ENCODE measurements at places on chromosomes 5 and 9.

GRCh38 chr5:151897896-151898295, 26.8 kb downstream of the GLRA1 start:
- no peak for DNase-seq

DNA sequence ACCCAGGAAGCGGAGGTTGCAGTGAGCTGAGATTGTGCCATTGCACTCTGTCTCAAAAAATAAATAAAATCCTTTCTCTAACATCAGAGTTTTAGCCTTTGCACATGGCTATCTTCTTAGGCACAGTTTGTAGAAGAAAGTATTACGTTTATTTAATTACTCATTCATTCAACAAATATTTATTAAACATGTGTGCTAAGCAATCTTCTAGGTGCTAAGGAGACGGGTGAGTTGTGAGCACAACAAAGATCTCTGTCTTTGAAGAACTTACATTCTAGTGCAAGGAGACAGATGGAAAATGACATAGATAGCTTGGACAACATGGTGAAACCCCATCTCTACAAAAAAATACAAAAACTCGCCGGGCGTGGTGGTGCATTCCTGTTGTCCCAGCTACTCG, 122.3 kb upstream of the MYO10 start:
- no peak for DNase-seq

- no peak for DNase-seq
These were observed 935.8 kb upstream of the EDIL3 start for GRCh38 chr5:85320495-85320894.

DNA sequence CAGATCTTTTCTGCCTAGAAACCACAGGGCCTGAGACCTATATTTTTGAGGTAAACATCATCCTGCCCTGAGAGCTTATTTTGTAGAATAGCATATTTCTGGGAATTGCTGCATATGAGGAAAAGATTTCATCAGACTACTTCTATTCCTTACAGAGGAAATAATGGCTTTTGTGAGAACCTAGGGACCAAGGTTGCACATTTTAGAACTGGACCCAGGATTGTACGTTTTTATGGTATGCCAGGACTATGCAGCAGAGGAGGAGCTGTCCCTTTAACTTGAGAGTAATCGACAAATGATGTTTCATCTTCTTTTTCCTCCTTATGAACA, 2.2 kb upstream of the ALDH1A1 start:
- no peak for DNase-seq

GRCh38 chr5:90802474-90803317, 244.1 kb downstream of the ADGRV1 start:
- DNase-seq: peak; percentile 50

GRCh38 chr5:88923623-88924329, 40.8 kb upstream of the MEF2C start:
- no peak for DNase-seq

DNA sequence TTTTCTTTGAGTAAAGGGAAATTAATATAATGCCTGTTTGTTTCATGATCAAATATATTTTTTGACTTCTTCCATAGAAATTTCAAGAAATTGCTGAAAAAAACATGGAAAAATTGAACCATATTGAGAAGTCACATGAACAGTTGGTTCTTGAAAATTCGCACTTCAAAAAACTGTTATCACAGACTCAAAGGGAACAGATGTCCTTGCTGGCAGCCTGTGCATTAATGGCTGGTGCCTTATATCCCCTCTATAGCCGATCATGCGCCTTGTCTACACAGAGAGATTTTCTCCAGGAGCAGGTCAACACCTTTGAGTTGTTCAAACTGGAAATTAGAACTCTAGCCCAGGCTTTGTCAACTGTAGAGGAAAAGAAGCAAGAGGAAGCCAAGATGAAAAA, 191.4 kb downstream of the CCDC171 start:
- no peak for DNase-seq

GRCh38 chr5:128493657-128494329, 44.3 kb downstream of the FBN2 start:
- DNase-seq: no peak

GRCh38 chr9:134384811-134385479, 58.7 kb downstream of the RXRA start:
- no peak for DNase-seq

DNA sequence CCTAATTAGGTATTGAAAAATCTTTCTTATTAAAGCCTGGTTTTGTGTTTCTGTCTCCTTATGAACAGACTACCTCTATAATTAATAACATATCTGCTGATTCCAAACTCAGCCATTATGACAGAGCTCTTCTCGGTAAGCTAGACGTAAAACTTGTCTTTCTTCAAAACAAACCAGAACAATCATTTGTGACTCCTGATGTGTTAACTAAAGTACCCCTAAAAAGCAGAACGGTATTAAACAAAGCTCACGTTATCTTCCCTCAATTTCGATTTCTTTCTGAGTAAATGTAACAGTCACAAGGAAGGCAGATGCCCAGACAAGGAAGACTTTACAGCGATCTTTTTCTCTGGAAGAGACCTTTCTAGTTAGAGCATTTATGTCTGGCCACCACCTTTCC, 1.8 kb downstream of the SEMA5A start:
- DNase-seq: no peak

DNA sequence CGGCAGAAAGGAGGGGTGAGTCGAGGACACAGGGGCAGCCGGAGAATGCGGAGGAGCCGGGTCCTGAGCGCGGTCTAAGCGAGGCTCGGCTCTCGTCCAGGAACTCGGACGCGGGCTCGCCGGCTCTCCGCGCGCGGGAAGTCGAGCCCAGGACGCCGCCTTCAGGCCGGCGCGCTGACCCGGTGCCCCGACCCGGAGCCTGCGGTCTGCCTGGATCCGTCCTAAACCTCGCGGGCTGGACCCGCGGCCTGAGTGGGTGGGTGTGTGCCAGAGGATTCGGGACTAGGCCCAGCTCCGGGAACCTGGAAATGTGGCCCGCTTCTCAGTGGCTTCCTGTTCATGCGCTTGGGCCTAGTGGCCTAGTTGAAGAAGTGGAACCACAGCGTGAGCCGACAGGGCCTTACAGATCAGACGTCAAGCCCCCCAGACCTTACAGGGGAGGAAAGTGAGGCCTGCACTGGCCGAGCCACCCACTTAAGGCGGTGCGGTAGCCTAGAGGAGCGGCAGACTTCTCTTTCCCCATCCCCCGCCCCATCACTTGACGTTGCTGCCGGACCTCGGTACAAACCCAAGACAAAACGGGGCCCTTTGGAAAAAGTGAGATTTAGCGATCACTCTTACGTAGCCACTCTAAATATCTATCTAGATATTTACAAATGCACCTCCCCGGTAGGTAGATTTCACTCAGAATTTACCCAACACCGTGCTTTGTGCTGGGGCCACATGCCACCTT, 1.2 kb downstream of the CDKN2B-AS1 start:
- DNase-seq: no peak

GRCh38 chr9:133956520-133957076, 35.5 kb downstream of the VAV2 start:
- DNase-seq: no peak

- DNase-seq: no peak
These were observed at the start of gene CAVIN4 for GRCh38 chr9:100577776-100578448. Gene CAVIN4 (plus strand): TSS chr9:100578079. CDS start chr9:100578144, 65 bp downstream.

DNA sequence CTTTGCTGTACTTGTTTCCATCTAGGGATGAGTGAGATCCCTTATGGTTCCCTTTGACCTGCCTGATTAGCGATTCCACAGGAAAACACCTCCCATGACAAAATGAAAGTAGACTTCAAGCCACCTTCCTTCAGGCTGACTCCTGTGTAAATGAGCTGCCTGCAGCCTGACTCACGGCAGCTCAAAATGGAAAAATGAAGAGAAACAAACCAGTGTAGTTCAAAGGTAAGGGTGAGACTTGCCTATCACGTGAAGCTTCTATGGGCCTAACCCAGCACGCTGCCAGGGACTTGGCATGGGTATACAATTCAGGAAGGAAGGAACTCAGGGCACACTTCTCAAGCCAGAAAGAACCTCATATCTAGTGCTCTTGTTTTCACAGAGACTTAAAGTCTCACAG, 110.1 kb upstream of the LRRTM2 start:
- no peak for DNase-seq

DNA sequence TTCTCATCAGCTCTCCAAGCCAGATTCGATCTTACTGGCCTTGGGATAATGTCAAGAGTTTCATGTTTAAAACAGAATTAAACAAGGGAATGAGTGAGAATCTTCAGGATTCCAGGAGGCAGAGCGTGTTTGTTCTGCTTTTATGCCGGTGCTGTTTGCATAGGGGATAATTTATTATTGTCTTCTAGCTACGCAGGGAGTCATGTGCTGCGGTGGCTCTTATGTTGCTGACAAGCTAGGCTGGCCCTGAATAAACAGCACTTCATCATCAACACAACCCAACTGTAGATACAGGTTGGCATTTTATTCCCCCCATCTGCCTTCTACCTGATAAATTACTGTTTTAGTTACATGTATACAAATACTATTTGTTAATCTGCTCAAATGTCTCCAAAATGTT, 47.1 kb upstream of the PCA3 start:
- no peak for DNase-seq

- DNase-seq: no peak
These were observed 49.0 kb downstream of the SECISBP2 start for GRCh38 chr9:89367281-89367680.

DNA sequence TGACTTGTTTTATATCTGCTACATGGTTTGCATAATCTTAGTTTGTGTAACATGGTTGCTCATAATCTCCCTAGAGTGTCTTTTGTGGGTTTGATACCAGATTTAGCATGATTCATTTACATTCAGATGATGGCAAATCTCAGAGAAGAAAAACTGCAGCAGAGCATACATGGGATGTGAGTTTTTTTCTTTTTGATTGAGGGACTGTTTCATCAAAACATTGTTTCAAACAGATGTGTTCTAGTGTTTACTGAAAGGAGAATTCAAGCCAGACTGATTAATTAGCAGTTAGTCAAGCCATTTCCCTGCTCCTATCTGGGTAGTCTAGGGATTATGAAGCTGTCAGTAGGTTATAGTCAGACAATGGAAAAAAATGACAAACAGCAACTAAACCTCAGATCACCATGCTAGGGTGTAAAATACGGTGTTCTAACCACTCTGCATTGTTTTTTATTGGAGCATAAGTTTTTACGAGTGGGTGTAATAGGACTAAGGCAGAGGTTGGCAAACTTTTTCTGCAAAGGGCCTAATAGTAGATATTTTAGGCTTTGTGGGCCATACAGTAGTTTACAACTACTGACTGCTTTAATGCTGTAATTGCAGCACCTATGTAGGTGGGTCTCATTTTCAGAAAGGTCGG, 10.5 kb upstream of the GDNF start:
- no peak for DNase-seq

- DNase-seq: no peak
These were observed 122.1 kb upstream of the DAPK1 start for GRCh38 chr9:87375397-87376073.

GRCh38 chr9:71684566-71684965, 83.7 kb downstream of the CEMIP2 start:
- DNase-seq: no peak

GRCh38 chr5:134523543-134524271, 1.8 kb upstream of the JADE2 start:
- no peak for DNase-seq

- DNase-seq: no peak
These were observed 17.5 kb downstream of the UBE2QL1 start for GRCh38 chr5:6465831-6466790.

GRCh38 chr5:177372910-177373309, 11.3 kb upstream of the SLC34A1 start:
- no peak for DNase-seq

DNA sequence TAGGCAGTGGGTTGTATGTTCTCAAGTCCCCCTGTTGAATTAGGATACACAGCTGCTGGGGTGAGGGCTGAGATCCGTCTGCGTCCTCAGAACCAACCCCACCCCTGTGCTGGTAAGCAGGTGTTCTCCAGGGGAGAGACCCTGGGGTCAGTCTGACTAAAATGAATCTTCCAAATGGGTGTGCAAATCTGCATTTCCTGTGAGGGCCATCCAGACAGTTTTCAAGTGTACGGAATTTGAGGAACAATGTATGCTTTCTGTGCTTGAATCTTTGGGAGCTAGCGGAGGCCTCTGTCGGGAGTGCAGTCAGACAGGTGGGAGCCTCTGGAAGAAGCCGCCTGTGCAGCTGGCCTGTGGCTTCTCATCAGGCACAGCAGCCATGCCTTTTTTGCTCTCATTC, 122.9 kb downstream of the MACROH2A1 start:
- DNase-seq: no peak

GRCh38 chr9:129204840-129205239, 26.8 kb upstream of the IER5L start:
- DNase-seq: no peak

DNA sequence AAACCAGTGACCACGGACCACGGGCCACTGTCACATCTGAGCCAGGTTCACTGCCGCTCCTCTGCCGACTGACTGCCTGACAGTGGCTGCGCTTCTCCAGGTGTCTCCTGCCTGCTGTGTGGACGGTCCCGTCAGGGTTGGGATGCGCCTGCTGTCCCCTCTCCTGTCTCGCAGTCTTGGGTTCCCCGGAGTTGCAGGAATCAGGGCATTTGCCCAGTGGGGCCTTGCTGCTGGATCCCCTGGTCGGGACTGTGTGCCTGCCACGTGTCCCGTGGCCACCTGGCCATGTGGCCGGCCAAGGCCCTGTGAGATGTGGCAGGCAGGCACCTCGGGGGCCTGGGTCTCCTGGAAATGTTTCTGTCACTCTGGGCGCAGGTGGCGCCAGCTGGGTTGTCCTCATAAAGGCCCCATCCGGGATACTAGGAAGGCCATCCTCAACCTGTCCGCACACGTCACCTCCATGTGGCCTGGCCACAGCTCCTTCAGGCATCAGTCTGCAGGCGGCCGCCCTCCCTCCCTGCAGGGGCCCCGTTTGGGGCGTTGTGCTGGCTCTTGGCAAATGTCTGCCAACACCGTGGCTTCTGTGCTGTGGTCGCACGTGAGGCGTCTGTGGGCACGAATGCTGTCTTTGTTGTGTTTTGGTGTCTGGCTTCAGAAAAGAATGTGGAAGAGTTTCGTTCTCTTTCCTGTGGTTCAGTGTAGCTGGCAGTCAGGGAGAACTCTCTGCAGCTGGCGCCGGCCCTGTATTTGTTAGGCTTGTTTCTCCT, 6.4 kb upstream of the TOR4A start:
- no peak for DNase-seq

GRCh38 chr5:151743530-151743929, 14.9 kb downstream of the ATOX1 start:
- DNase-seq: no peak

DNA sequence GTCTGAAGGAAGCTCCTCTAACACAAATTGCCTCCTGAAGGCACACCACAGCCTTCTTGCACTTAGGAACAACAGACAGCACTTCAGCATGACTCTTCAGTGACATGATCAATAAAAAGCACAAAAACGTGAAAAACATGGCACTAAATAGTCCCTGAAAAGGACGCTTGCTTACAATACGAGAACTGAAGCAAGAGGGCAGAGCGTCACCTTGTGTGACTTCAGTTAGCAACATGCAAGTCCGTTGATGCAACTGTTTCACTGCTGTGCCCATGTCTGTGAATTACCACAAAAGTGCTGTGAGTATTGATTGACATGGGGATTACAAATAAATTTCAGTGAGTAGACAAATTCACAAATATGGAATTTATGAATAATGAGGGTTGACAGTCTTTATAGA, 219.9 kb upstream of the GAS1 start:
- no peak for DNase-seq

- no peak for DNase-seq
These were observed 76.8 kb downstream of the PALM2AKAP2 start for GRCh38 chr9:109856785-109857184.

- no peak for DNase-seq
These were observed 238.6 kb downstream of the ADAMTS6 start for GRCh38 chr5:65243161-65243560.

All from GM20000 (cell line).